ENCODE measurements at places on chromosomes 12 and 14.

DNA sequence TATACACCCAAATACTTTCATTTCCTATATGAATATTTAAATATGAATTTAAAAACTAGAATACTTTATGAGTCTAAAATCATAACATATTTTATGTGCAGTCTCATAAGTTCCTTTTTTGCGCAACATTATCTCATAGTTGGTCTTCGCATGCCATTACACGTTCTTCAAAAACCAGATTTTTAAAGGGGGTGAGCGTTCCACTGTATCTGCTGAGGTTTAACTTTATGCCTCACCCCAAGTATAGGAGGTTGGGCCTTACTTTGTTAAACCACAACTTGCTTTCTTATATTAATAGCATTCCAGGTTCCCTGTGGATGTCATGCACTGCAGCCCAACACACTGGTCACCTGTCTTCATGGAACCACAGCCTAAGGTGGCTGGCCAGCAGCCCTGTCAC, 118.6 kb downstream of the APAF1 start:
- DNase-seq = peak; percentile 62

- DNase-seq = peak; percentile 74
Measured at GRCh38 chr14:70882776-70883492, 24.3 kb upstream of the PCNX1 start.

- no peak for DNase-seq
Measured at GRCh38 chr14:63460680-63461369, 82.4 kb downstream of the PPP2R5E start.

DNA sequence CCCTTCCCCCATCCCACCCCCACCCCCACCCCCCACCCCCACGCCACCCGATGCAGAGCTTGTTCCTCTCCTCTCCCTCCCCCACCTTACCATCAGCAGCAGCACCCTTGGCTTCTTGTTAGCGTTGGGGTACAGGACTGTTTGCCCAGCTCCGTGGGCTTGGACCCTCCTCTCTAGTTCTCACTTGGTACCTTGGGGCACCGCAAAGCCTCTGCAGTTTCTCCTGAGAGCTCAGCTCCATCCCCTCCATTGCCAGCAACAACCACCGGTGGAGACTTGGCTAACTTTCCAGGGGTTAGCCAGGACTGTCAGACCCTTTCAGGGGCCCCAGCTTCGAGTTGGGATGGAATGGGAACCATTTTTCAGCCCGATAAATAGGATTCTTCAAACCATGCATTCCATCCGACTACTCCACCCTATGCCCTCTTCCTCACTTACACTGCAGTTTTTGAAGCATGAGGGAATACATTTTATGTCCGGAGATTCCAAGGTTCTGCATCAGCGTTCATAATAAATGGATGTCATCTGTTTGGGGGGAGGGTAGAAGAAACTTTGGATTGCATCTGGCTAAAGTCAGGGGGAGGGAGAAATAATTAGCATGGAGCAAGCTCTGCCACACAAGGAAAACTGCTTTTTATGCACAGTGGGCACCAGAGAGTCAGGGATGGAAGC, 1.1 kb downstream of the SCN8A start:
- DNase-seq = no peak

GRCh38 chr12:87924149-87924548, 105.1 kb downstream of the C12orf50 start:
- DNase-seq = no peak

- DNase-seq = no peak
Measured at GRCh38 chr12:68139001-68139400, 20.5 kb downstream of the IFNG start.

DNA sequence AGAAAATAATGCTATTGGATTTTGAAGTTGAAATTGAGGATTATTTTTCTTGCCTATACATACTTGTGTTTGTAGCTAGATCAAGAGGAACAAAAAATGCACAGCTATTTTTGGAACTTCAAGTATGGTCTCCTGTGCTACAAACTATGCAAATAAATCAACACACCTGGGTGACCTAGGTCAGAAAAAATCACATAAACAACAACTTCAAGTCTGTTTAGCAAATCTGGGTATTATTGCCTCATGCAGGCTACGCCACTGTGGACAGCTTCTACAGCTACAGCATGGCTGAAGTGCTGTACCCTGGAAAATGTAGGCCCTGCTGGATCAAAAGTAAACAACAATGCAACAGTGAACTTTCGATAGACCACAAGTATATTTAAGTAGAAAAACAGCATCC, 87.5 kb downstream of the SLC6A15 start:
- no peak for DNase-seq

DNA sequence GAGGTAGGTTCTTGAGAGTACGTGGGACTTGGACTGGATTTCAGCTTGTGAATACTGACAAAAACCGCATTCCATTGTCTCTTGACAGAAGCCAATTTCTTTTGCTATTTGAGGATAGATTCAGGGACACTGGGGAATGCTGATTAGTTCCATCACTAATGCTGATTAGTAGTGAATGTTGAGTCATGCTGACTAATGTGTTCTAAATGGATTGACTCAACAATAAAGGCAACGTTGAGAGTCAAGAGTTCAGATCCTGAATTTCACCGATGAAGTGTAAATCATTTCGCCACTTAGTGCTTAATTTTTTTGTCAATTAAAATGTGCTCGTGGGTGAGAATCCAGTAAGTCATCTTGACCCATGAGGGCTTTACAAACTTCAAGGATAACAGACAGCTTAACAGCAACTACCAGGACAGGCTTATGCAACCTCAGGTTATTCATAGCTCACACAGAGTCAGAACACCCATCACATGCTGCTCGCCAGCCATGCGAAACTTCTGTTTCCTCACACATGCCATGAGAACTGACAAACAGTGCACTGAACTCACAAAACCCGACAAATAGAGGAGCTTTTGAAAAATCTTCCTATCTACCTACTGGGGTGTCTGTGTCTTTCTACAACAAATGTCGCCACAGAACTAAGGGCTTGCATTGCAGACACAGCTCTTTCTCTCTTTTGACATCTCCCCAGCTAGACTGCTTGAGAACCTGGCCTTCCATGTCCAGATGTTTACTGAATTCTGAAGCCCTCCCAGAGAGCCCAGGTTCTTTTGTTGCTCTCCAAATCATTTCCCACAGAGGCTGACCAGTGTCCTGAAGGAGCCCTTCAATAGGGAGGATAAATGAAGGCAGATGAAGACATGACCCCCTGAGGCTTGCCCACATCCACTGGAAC, 316.4 kb downstream of the ZFP36L1 start:
- DNase-seq = peak; percentile 93

- no peak for DNase-seq
Measured at GRCh38 chr14:64502456-64502855, 1.2 kb downstream of the ZBTB25 start.

- DNase-seq = no peak
Measured at GRCh38 chr14:92986254-92987147, 63.6 kb downstream of the CHGA start.

GRCh38 chr12:75975702-75976101, 55.9 kb downstream of the PHLDA1 start:
- DNase-seq = no peak

- no peak for DNase-seq
Measured at GRCh38 chr12:113812411-113813228, 153.5 kb downstream of the RBM19 start.

DNA sequence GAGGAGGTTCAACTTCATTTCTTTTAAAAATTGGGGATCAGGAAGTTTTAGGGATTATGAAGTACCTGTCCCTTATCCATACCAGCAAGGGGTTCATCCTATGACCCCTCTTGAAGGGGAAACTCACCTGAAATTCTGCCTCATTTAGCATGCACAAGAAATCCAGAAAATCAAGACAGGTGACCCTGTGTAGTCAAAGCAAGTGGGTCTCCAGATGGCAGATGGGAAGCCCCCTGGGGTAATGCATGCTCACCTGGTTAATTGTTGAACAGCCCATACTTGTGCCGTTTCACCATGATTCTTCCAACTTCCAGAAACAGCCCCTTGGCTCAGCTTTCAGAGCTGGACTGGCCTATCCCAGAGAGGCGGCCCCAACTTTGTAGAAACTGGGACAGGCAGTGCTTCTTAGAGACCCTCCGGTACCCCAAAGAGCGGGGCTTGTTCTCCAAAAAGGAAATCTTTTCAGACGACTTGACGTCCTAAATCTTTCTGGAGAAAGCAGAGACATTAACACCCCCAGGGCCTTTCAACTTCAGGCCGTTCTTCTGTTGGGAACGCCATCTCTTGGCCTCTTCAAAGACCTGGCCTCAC, 66.3 kb upstream of the ESRRB start:
- no peak for DNase-seq

GRCh38 chr12:130838284-130838950, 633 bp downstream of the STX2 start:
- peak; percentile 39 for DNase-seq

GRCh38 chr14:90445011-90445410, 48.2 kb downstream of the CALM1 start:
- DNase-seq = no peak

DNA sequence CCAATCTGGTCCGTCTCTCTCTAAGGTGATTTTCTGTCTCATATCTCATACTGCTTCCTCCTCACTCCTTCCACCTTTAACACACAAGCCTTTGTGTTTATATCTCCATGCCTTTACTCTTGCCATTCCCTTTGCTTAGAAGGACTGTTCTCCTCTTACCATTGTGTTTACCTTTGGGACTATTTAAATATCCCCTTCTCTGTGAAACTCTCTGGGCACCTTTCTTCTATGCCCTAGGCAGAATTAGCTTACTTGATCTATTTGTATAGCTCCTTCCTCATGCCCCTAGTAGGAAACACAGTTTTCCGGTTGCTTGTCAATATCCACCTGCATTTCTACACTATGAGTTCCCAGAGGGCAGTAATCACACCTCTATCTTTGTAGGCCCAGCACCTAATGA, 3.9 kb upstream of the AMHR2 start:
- no peak for DNase-seq

DNA sequence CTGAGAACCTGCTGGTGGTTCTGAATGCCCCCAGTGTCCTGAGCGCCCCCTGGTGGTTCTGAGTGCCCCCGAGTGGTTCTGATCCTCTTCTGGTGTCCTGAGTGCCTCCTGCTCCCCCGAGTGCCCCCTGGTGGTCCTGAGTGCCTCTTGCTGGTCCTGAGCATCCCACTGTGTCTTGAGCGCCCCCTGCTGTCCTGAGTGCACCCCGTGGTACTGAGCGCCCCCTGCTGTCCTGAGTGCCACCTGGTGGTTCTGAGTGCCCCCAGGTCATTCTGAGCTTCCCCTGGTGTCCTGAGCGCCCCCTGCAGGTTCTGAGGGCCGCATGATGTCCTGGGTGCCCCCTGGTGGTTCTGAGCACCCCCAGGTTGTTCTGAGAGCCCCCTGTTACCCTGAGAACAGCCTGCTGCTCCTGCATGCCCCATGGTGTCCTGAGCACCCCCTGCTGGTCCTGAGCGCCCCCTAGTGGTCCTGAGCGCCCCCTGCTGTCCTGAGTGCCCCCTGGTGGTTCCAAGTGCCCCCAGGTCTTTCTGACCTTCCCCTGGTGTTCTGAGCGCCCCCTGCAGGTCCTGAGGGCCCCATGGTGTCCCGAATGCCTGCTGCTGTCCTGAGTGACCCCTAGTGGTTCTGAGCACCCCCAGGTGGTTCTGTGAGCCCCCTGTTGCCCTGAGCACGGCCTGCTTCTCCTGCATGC, 1165.4 kb downstream of the TMEM121 start:
- no peak for DNase-seq

DNA sequence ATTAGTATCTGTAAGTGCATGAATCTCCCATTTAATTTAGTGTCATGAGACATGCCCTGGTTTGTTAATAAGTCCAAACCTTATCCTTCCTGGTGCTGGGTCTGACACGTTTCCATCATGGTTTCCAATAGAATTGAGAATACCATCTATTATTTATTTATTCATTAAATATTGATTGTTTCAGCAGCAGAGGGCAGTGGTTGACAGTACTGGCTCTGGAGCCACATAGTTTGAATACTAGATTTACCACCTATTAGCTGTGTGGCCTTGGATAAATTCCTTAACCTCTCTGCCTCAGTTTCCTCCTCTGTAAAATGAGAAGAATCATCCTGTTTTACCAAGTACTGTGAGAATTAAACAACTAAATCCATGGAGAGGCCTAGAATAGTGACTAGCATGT, 941 bp upstream of the STAB2 start:
- no peak for DNase-seq

DNA sequence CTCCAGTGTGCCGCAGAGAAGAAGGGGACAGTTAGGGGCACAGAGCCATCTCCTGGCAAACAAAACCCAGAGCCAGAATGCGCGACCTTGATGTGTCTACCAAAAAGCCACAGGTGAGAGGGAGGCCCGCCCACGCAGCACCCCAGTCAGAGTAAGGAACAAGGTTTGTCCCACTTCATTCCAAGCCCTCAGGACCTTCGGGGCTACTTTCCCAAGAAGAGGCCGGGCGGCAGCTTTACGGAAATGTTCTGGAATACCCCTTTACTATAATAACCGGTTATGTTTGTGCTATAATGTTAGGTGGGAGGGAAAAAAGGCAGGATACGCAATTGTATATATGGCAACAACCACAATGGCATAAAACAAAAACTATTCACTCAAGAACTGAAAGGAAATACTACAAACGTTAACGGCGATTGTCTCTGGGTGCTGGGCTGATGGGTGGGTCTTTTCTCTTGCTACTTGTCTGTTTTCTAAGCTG, 12.3 kb downstream of the CCDC88C start:
- DNase-seq = no peak

- no peak for DNase-seq
Measured at GRCh38 chr12:121534495-121535148, 46.2 kb downstream of the KDM2B start.

DNA sequence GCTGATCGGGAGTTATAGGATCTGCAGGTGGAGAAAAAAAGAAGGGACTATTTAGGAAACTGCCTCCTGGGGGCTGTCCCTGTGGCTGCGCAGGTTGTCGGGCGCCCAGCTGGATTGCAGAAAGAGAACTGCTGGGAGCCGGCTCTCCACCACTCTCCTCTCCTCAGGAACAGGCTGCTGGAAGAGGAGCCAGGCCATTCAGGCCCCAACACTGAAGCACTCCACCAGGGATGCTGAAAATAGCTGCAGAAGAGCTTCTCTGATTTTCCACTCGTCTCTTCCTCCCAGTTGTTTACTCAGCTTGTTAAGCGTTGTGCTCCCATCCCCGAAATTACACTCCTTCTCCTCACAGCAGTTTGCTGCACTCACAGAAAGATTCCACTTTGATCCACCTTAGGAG, 347.3 kb downstream of the GLT1D1 start:
- DNase-seq = no peak

DNA sequence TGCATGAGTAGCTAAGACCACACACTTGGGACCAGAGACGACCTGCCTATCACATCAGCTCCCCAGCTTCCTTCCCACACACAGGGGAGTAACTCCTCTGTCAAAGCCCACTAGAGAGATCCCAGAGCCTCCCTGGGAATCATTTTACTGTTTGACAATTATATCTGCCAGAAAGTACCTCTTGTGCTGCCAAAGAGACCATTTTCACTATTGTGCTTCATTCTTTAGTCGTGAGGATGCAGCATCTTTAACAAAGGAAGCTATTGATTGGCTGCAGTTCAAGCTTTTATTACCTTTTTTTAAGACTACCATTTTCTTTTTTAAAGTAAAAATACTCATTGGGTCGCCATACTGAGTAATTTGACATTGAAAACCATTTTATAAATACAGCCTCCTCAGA, 194.5 kb upstream of the RGS6 start:
- no peak for DNase-seq

Measured in mammary epithelial cell (primary cell).